Activated naive CD4-positive, alpha-beta T cell treated with anti-CD3 and anti-CD28 coated beads, Interleukin-2, amount 50 U/mL, for 16 hours (primary cell): ENCODE measurements at places on chromosomes 2 and 18.

DNA sequence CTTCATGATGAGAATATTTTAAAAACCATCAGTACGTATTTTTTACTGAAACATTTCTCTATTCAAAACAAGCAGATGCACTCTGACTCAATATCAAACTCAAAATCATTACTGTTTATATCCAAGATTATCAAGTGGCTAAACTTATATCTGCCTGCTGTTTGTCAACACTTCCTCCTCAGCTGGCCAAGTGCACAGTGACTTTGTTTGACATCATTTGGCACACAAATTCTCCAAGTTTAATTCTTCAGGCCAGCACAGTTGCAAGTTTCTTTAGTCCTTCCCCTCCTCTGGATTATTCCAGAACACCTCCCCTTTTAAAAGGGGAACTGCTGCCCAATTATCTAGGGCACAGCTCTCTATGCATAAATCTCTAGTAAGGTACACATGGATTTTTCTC lies 346.6 kb downstream of the FSIP2 start:
- DNase-seq = no peak

DNA sequence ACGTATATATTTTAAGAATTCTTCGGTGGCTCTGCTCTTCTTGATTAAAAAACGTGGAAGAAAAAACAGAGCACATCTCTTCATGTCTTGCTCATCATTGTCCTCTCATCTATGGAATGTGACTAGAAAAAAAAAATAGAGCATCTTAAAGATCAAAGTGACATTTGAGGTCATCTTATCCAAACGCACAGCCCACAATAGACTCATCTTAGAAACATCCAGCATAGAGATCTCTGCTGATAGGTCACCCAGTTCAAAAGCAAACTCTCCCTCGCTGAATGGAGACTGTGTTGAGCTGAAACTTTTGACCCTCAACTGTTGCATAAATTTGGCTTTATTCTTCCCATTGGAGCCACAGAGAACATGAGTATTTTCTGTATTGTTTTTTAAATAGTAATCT lies 65.2 kb downstream of the CMPK2 start:
- no peak for DNase-seq

DNA sequence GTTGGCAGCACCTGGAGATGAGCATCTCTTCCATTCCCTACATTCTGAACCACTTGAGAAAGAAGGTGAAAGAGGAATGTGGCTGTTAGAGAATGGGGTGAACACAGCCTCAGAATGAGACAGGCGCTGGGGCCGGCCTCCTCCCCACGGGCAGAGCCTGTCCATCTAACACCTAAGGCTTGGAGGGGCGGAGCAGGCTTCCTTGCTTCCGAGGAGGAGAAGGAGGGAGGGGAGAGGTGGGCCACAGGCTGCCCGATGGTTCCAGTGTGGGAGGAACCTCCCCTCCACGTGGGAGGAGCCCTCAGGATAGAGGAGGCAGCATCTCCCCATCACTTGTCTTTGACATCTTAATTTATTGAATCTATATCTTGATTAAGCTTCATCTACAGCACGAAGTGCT lies 68.6 kb downstream of the CIB4 start:
- DNase-seq = no peak

GRCh38 chr2:232541195-232541960 lies 1.9 kb downstream of the CHRNG start:
- no peak for DNase-seq
